Stimulated activated CD8-positive, alpha-beta memory T cell treated with anti-CD3 and anti-CD28 coated beads, Interleukin-15, amount 100 ng/mL, for 1 hour (primary cell): ENCODE measurements at places on chromosomes 7 and 10.

DNA sequence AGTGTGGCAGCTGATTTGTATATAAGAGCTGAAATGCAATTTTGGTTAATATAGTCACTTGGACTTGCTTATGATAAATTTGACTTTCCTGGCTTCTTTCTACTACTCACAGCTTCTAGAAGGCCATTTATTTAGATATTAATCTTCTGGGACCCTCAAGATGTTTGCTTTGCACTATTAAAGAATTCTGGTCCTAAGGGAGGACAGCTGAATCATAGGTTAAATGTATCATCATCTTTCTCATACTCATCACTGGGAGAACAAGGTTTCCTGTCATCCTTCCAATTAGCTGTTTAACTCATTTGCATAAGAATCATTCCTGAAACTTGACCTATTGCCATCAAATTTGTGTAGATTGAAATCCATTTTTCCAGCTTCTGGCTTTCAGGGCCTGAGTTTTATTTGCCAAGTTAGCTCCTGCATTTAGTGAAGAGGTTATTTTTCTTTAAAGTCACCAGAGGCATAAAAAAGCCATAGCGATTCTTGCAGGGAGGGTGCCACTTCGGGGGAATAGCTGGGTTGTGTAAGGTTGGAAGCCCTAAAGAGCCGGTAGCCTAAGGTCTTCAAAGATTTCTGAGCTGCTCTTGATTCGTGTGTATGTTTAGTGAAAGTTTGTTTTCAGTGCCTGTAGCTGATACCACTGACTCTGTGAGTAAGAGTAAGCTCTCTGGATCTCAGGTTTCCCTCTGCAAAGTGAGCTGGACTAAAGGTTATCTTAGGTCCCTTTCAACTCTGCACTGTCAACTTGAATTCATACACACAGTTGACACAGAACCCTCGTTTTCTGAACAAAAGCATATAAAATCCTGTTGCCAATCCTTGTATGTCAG, 4.3 kb downstream of the MAP3K8 start:
- DNase-seq, result no peak

DNA sequence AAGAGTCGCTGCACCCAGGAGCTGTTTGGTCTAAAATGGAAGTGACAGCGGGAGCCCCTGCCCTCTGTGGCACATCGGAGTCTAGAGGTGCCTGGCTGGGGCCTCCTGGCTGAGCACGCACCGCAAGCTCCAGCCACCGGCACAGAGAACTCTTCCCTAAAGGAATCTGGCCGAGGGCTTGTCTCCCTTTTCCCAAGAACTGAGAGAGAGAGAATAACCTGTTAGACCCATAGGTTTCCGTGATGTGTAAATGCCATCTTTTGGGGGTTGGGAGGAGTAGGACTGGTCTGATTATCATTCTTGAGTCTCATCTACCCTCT, 47.3 kb downstream of the PROSER2 start:
- no peak for DNase-seq

DNA sequence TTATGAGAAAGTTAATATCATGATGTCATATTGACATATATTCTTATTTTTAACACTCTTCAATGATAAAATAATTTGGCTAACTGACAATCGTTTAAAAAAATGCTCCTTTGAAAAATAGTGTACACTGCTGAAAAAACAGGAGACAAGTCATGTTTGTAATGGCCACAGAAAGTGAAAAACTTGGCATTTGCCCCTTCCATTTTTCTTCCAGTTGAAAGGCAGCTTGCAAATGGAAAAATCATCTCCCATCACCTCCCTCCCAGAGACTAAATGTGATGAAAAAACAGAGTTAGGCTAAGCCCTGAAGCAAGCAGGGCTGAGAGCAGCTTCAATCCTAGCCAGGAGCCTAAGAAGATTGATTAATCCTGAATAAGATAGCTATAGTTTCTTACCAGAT, 160.4 kb downstream of the SKAP2 start:
- DNase-seq, result no peak

GRCh38 chr10:114917927-114918672, 19.9 kb upstream of the TRUB1 start:
- no peak for DNase-seq

DNA sequence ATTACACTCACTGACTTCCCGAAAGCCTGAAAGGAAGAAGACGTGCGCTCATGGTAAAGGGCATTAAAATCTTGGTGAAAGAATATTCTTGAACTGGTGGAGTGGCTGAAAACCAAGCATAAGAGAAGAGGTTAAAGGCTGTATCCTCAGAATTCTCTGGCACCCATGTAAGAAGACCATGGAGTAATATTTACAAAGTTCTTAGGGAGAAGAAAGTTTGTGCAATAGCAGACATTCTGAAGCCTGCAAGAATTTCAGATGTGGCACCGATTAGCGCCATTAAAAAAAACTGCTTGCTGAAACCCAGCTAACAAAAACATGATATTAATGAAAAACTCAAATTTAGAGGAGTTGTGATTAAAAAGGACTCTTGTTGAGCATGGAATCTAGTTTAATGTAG, 44.1 kb downstream of the C1GALT1 start:
- DNase-seq, result no peak

DNA sequence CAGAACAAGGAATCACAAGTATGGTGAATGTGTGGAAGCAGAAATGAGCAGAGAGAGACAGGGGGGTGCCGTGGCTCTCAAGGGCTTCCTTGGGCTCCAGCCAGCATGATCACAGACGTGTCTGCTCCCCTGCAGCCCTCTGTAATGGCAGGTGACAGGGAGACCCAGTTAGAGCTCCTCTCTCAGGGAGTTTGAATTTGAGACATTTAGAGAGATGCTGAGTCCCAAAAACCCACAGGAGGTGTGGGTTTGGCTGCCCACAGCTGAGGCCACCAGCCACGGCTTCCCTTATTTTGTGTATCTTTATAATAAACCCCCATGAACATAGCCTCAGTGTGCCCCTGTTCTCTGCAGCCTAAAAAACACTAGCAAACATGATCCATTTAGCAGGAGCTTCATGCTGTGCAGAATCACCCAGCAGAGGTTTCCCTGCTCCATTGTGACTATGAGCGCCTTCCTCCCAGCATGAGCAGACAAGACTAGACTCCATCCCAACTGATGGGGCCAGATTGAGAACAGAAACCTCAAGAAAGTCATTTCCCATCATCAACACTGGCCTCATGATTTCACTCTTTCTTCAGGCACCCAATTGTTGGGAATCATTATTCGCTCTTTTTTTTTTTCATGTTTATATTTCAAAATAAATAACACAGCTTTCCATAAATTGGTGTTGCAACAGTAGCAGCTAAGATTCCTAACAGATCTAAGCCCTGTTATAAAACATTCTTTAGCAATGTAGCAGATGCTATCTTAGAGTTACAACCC, 13.4 kb downstream of the NOD1 start:
- DNase-seq, result no peak

- no peak for DNase-seq
Observed at GRCh38 chr7:17696422-17696821, 243.9 kb downstream of the SNX13 start.

- DNase-seq, result no peak
Observed at GRCh38 chr7:70480927-70481569, 650.9 kb upstream of the GALNT17 start.

GRCh38 chr7:157622000-157622399, 285.2 kb downstream of the DNAJB6 start:
- DNase-seq, result no peak

DNA sequence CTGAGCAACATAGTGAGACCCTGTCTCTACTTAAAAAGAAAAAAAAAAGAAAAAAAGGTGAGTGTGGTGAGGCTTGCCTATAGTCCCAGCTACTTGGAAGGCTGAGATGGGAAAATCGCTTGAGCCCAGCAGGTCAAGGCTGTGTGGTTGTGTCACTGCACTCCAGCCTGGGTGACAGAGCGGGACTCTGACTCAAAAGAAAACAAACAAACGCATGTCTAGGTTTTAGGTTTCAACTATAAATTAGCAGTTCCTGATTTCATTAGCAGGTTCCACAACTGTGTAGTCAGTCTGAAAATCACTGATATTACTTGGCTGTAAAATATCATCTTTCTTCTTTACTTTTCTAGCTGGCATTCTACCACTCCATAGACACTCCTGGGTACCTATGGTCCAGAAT, 155.7 kb upstream of the HGF start:
- no peak for DNase-seq

DNA sequence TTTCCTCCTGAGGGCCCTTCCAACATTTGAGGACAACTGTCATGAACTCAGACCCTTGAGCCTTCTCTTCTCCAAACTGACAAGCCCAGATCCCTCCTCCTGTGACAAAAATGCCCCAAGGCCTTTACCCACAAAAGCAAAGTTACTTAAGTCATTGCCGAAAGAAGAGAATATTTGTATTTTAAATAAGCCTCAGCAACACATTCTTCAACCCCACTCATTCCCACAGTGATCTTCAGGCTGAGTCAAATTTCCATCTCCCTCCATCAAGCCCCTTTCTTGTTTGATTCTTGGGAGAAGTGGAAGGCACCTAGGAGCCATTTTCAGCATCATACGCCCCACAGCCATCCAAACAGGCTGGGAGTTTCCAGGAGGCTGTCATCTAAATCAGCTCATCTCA, 150.8 kb upstream of the PDE1C start:
- no peak for DNase-seq

- no peak for DNase-seq
Observed at GRCh38 chr7:128954830-128955802, 17.4 kb downstream of the IRF5 start.

GRCh38 chr10:122754491-122755235, 55.0 kb upstream of the C10orf120 start:
- DNase-seq, result no peak

- DNase-seq, result no peak
Observed at GRCh38 chr10:11715815-11716494, 26.2 kb upstream of the ECHDC3 start.

DNA sequence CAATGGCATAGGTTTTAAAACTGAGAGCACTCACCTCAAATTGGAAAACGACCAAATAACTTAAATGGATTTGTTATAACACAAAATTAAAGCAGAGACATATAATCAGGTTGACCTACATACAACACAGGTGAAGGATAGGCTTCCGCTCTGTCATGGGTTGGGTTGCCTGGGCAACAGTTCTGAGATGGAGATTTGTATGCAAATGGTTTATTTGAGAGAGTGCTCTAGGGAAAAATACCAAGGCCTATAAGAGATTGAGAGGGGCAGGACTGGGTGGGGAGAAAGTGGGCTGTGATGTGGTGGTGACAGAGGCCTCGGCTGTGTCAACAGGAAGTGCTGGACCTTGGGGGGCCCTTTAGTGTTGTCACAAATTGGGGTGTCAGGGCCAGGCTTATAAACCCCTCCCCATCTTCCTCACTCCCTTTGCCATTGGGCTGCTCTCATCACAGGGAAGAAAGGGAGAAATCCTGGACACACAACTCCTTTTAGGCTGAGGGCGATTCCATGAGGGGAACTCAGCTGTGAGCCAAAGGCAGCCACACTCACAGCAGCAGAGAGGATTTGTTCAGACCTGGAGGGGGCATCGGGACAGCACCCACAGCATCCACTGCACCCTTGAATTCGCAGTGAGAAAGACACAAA, 105.4 kb upstream of the LYZL1 start:
- no peak for DNase-seq

GRCh38 chr10:86357041-86357440, 9.6 kb downstream of the GRID1 start:
- DNase-seq, result no peak

- no peak for DNase-seq
Observed at GRCh38 chr7:1934756-1935155, 264.7 kb downstream of the ELFN1 start.

DNA sequence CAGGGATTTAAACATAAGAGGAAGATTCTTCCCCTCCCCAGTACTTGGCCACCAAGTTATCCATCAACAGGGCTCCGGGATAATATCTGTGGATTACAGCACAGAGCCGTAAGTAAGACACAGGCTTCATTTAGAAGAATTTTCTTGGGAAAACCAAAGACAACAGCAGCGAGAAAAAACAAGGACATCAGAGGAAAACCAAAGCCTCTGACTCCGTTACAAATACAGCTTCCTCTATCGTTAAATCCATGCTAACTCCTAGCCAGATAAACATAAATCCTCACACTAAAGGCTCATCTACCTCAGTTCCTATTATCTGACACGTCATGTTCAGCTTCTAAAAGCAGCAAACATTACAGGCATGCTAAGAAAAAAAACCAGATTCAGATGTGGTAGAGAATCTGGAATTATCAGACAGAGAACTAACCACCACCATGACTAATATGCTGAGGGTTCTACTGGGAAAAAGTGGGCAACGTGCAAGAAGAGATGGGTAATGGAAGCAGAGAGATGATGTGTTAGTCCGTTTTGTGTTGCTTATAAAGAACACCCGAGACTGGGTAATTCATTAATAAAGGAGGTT, 48.4 kb downstream of the BRI3 start:
- no peak for DNase-seq

GRCh38 chr10:100811261-100811660, 65.9 kb downstream of the PAX2 start:
- no peak for DNase-seq

DNA sequence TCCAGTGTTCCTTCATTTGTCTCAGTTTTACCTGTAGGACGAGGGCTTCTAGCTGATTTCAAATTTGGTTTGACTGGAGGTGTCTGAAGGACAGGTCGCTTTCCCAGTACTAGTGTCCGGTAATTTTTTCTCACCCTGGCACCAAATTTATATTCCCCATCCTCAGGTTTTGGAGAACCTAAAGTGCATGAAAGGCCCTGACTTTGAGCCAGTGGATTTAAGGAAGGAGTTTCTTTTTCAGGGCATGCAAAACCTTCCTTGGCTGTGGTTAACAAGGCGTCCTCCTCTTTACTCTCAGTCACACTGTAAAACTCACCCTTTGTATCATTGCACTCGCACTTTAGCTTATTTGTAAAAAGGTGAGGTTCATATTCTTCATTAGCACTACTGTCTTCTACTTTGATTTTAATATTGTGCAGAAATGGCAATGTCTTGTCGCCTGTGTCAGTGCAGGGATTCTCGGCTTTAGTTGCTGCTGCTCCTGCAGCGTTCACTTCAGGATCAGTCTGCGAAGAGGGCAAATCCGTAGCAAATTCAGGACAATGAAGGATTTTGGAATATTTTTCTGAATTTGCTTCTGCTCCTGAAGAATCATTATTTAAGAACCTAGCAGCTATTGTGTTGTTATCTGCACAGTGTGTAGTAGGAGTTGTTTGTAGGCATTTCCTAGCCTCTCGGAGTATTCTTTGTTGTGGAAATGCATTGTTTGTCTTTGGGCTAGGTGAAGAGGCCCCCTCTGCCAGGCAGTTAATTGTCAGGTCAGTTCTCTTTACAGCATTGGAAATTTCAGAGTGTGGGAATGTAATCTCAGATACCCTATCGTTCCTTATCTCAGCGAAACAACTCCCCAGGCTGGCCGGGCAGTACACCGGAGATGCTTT, 9.9 kb downstream of the SKIDA1 start:
- DNase-seq, result no peak

DNA sequence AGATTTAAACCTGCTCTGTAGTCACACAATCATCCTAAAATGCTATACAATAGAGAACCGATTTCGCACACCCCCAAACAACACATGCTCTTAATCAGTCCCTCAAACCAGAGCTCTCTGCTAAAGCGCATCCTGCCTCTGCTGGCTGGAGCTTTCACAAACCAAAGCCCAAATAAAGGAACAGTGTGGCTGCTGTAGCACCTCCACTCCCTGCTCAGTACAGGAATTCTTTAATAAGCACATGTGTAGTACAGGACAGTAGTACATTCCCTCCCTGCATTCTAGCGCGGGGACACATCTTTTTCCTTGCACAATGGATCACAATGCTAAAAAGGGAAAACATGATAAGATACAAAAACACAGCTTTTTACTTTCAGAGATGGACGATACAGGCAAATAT, 684.6 kb downstream of the MAGI2 start:
- DNase-seq, result no peak

GRCh38 chr10:99172128-99172738, 63.4 kb downstream of the HPSE2 start:
- DNase-seq, result no peak
